ENCODE measurements at places on chromosomes 2 and 18. TPM values are rescaled to one million over a fixed set of nuclear protein-coding genes. Genes with fewer than 3 reads are reported as not detected.
A peak's percentile ranks its signal among the peaks of the same experiment; 100 is the strongest.

The CXCR2 gene
- 1.1 TPM for total RNA-seq

- DNase-seq, result no peak
Measured at GRCh38 chr18:37453752-37454151, 111.8 kb downstream of the CELF4 start.

- no peak for DNase-seq
Measured at GRCh38 chr18:22439447-22439846, 21.7 kb upstream of the CTAGE1 start.

DNA sequence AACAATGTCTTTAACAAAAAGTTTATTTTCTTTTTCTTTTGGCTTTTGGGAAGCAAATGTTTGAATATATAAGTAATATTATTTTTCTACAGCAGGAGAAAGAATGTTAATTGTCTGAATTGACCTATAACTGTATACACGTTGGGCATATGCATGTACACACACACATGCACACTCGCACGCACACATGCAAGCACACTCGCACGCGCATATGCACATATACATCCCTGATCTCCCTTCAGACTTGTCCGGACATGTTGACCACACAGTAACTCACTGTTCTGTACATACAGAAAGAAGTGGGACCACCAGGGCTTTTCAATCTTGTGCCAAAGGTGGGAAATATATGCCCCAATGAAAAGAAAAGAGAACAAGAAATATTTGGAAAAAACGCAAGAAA lies 245.1 kb upstream of the APCDD1 start:
- no peak for DNase-seq

DNA sequence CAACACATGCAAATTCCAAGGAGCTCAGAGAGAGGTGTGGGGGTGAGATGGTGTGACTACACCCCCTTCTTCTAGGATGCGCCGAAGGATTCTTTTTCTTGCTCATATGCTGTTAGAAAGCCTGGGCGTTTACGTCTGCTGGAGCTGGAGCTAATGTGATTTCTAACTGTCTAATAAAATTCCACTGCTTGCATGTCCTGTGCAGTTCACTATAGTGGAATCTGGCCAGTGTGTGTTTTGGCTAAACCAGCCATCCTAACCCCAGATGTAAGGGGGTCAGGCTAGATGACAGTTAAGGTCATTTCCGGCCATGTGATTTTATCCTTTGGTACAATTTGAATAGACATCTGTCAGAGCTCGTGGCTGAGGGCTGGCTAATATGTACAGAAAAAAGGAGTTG lies 194.1 kb downstream of the PRKCE start:
- DNase-seq, result no peak

- no peak for DNase-seq
Measured at GRCh38 chr2:119232666-119232993, 9.0 kb downstream of the STEAP3 start.

The TCF23 gene
- 0.10 TPM for total RNA-seq

- DNase-seq, result no peak
Measured at GRCh38 chr18:9862686-9863085, 23.1 kb upstream of the TXNDC2 start.

DNA sequence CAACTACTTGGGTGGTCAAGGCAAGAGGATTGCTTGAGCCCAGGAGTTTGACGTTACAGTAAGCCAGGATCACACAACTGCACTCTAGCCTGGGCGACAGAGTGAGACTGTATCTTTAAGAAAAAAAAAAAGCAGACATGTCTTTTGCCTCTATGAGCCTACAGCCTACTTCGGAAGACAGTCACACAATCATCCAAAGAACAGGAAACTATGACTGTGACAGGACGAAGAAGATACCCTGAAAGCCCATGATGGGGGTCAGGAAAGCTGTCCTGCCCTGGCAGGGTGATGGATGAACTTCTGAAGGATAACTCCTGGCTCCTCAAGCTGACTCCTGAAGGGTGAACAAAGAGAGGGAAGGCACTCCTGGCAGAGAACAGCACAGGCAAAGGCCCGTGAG lies 251.7 kb upstream of the SIX2 start:
- no peak for DNase-seq

GRCh38 chr2:23703037-23703582 lies 223.8 kb downstream of the ATAD2B start:
- peak; percentile 10 for DNase-seq

- DNase-seq, result no peak
Measured at GRCh38 chr2:102130647-102130991, 11.9 kb upstream of the IL1R1 start.

The FSIP2 gene
- 0.20 TPM for total RNA-seq

GRCh38 chr2:10518470-10519393 lies 70.6 kb upstream of the ODC1 start:
- no peak for DNase-seq

The PROM2 gene
- 0.35 TPM for total RNA-seq

- no peak for DNase-seq
Measured at GRCh38 chr2:608711-609110, 68.5 kb downstream of the TMEM18 start.

The RTTN gene
- 6.8 TPM for total RNA-seq

GRCh38 chr2:156489195-156489594 lies 53.0 kb downstream of the GPD2 start:
- no peak for DNase-seq

- no peak for DNase-seq
Measured at GRCh38 chr2:200615247-200615646, 29.4 kb downstream of the AOX1 start.

DNA sequence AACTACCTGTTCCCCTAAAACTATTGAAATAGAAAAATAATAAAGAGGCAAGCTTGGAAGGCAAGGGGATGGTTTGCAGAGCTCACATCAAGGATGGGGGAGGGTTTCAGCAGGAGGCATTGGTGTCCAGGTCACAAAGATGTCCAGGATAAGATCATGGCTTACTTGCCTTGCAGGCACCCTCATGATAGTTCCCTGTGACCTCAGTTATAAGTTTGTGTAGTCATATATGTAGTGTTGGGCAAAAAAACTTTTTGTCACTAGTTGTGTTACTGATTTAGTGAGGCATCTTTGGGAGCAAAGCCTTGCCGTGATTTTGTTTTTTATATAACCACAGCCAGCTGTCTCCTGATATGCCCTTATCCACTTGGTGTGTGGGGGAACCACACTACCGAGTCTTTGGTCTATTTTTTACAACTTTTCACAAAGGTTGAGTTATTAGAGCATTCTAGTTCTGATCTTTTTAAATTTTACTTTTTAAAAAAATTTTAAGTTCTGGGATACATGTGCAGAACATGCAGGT lies 53.3 kb downstream of the IL1R2 start:
- DNase-seq, result no peak

DNA sequence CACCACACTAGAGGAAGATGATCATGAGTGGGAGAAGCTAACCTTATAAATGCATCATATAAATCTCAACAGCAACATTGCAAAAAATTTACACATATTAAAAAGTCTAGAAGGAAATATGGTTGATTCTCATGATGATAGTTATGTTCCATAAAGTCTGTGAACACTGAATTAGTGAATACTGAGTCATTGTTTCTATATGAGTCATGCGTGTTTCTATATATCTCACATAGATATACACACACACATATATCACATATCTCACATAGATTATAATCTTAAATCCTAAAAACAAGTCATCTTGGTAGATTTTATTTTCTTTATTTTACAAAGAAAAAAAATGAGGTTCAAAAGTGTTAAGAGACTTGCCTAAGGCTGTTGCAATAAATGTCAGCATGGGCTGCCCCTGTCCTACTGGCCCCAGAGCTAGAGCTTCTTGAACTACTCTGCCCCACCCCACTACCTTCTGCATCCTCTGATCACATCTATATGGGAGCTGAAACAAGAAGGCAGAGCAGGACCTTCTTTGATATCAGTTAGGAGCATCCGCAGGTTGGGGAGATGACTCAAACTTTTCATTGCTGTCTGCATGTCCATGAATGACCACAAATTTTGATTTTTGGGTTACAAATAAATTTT lies 81.8 kb upstream of the ADAM23 start:
- DNase-seq, result no peak

- DNase-seq, result no peak
Measured at GRCh38 chr2:64998658-64999061, 9.5 kb downstream of the SLC1A4 start.

GRCh38 chr2:230166557-230167170 lies 53.1 kb downstream of the SP110 start:
- no peak for DNase-seq

GRCh38 chr2:186629250-186629996 lies 39.6 kb downstream of the ITGAV start:
- DNase-seq, result no peak

DNA sequence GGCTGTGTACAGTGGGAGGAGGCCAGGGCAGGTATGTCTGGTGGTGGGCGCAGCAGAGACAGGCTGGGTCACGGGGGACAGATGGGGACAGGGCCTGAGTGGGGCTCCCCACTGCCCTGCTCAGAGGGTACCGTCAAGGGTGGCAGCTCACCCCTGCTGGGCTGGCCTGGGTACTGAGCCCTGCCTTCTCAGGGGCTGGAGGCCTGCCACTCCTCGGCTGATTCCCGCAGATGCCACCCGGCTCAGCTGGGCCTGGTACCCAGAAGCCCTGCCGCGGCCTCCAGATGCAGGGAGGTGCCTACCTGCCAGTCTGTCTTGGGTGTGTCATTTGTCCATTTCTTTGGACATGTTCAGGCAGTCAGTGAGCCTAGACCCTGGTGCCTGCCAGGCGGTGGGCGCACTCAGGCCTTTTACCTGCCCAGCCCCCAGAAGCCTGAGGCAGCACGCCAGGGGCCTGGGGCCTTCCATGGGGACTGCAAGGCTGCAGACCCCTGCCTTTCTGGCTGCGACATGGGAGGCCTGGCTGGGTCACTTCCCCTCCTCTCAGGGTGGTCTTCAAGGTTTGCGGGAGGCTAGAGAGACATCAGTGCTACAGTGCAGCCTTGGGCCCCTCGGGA lies 3.3 kb downstream of the SNORC start:
- DNase-seq, result no peak

The TLX2 gene
- total RNA-seq, result not detected

- no peak for DNase-seq
Measured at GRCh38 chr2:19722531-19722971, 179.2 kb downstream of the TTC32 start.

DNA sequence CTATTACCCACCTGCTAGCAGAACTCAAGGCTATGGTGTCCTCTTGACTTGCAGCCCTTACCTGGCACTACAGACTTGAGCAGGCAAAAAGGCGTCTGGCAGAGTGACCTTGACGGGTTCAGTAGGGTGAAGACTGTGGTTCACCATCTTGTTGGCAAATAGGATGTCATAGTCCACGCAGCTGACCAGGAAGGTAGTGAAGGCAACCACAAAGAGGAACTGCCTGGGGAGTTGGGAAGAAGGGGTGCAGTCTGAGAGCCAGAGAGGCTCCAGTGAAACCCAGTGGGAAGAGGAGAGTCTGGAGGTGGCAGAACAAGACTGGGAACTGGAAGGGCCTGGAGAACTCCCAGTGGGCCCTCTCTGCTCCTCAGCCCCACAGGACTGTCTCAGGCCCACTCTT lies 4.1 kb downstream of the ATG9A start:
- no peak for DNase-seq

DNA sequence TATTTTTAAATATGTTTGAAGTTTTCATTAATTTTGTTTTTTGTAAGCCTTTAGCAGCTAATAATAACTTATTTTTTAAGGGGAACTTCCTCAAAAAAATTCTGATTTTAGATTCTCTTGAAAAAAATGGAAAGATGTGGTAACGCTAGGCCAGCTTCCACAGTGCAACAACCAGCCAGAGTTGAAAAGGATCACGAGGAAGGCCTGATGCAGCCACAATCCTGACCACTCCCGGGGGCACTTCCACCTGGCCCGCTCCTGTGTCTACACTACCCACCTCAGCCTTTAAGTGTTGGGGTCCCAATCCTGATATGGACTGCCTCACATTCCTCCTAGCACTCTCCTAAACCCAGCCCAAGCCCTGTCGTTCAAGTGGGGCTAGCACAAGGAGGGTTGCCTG lies 101.1 kb downstream of the TMEM17 start:
- DNase-seq, result no peak

DNA sequence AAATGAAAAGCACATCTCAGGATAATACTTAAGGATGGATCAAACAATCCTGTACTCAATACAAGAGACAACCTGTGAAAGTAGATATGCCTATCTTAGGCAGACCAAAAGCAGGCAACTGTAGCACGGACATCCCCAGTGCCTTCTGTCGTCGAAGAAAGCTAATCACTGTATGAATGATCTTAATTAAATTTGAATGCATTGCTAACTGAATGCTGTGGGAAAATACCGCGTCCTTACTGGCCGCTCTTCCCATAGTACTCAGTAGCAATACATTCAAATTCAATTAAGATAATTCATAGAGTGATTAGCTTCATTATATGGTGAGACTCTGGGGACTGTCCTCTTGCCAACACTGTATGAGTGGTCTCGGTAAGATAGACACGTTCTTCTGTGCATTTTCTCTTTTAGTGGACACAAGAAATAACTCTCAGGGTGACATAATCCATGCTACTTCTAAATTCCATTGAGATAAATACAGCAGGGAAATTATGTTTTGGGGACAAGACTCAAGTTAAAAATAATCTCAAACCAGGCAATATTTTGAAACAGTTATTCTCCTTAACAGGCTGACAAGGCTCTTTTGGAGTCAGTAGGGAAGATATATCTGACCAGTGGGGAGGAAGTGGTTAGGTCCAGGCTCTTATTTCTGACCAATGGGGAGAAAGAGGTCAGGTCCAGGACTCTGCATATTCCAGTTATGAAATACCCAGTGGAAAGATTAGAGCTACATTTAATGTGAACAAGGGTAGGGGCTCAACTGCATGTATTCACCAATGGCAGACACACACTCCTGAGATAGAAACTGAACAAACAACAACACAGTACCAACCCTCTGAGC lies 97.3 kb downstream of the DOCK10 start:
- no peak for DNase-seq

The FAM110C gene
- total RNA-seq, result 5.2 TPM

GRCh38 chr18:74516271-74517235 lies 17.7 kb upstream of the CNDP1 start:
- DNase-seq, result no peak

The ZDBF2 gene
- total RNA-seq, result 6.6 TPM

The ATP8B1 gene
- total RNA-seq, result 4.0 TPM

Data from left ventricle myocardium superior (tissue), 1 donor.